ENCODE measurements at places on chromosomes 3 and 15.

GRCh38 chr15:68300115-68300940 is 22.8 kb downstream of the FEM1B start:
- DNase-seq, result no peak

DNA sequence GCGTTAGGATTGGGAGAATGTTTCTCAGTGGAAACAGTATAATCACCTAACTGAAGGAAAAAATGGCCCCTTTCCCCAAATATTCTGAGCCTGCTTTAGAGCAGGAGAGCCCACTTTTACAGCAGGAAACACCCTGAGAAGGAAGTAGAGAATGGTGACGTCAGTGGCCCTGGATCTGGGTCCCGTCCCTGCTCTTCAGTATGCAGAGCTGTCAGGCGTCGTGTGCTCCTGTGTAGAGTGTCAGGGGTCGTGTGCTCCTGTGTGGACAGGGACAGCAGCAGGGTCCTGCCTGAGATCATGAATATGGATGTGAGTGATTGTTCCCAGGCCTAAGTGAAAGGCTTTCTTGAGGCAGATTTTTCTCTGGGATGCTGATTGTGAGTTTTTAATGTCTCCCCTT is 45.2 kb downstream of the CGNL1 start:
- peak; percentile 16 for DNase-seq

DNA sequence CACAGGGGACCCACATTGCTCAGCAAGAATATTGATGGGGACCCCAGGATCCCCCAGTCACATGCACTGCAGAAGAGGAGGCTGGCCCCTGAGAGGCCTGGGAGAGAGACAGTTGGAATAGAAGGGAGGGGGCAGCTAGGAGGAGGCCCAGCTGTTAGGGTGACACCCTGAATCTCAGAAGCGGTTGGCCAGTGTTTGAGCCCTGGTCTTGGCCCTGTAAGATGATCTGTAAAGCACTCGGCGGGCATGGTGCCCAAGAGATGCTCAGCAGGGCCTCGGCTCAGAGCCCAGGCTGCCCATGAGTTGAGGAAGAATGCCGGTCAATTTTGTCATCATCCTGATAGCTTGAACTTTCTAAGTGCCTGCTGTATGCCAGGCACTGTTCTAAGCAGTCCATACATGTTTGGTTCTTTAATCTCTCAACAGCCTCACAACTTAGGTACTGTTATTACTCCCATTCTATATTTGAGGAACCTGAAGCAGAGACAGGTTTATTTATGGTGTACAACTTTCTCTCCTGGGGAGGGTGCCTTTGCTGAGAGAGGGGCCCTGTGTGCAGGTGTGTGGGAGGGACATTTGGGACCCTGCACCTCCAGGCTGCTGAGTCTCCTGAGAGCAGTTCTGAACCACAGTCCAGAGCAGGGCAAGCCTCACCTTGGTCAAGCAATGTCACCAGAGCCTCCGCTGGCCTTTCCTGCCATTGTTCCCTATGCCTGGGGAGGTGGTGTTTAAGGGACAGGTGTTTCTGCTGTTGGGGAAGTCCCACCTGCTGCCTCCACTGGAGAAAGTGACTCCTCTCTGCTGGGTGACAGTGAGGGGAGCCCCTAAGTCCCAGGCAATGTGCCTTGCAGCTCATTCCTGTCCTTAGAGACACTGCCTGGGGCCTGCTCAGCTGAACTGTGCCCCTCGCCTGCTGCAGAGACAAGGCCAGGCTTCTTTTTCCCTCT is 26.0 kb downstream of the SLC6A6 start:
- DNase-seq, result no peak

- no peak for DNase-seq
Observed at GRCh38 chr15:101614761-101615160, 37.4 kb downstream of the TM2D3 start.

DNA sequence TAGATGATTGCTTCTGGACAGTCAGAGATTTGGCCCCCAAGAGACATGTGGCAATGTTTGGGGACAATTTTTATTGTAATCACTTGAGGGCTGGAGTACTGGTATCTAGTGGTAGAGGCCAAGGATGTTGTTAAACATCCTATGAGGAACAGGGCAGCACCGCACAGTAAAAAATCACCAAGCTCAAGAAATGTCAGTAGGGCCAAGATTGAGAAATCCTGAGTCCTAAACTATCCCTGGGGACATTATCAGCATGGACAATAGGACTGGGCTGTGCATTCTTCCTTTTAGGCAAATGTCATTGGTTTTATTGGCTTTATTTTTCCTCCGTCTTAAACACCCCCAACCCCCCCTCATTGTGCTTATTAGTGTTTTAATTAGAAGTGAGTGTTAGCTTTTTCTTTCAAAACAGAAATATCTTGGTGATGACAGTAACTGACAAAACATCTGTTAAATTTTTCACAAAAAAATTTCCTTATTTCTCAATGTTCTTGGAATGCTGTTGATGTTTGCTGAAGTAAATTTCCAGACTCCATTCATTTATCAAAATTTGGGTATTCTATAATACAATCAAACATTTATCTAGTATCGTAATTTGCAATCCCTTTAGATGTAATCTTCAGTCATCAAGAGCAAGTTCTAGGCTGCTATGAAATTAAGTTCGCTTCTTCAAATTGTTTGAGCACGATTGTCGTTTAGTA is 944.4 kb downstream of the VGLL3 start:
- DNase-seq, result no peak

- DNase-seq, result peak; percentile 85
Observed at GRCh38 chr3:183122257-183122932, 23.1 kb upstream of the MCCC1 start.

DNA sequence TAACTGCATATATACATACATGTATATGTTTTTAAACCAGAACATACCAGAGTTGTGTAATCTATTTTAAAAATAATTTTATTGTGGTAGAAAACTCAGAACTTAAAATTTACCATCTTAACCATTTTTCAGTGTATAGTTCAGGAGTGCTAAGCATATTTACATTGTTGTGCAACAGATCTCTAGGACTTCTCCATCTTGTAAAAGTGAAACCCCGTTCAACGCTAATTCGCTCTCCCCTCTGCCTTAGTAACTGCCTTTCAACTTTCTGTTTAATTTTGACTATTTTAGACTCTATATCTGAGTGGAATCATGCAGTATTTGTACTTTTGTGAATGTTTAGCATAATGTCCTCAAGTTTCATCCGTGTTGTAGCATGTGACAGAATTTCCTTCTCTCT is 51.8 kb upstream of the SSR3 start:
- DNase-seq, result no peak

DNA sequence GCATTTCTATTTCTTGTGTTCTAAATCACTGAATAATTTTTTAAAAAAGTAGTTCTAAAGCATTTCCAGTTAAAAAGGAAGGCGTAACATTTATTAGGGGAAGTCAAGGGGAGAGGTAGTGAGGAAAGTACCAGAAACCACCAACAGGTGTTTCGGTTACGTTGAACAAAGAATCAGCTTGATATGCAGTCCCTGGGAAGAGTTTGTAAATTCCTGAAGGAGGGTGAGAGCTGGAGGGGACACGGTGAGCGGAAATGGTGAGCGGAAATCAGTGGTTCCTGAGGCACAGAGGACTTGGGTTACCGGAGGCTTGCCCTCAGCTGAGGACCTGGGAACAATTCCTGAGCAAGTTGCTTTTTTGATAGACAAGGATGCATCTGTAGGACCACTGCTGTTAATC is 17.8 kb downstream of the MAP2K1 start:
- no peak for DNase-seq

GRCh38 chr3:194714564-194714963 is 28.9 kb downstream of the FAM43A start:
- DNase-seq, result no peak

GRCh38 chr3:18252578-18252977 is 172.6 kb downstream of the SATB1 start:
- DNase-seq, result peak; percentile 40

DNA sequence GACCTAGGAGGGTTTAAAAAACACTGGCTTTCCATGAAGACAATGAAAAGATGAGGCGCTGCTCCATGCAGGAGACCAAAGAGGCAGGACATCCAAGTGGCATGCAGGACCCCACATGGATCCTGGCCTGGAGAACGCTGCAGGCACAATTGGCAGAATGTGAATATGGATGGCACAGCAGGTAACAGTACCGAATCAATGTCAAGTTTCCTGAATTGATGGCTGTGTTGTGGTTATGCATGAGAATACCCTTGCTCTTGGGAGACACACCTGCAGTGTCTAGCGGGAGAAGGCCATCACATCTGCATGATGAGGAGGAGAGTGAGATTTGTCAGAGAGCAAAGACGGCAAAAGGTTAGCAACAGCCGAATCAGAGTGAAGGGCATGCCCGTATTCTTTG is 74.3 kb upstream of the SEC13 start:
- no peak for DNase-seq

- DNase-seq, result no peak
Observed at GRCh38 chr15:94494732-94495131, 263.4 kb downstream of the MCTP2 start.

- peak; percentile 29 for DNase-seq
Observed at GRCh38 chr15:60115579-60116380, 111.7 kb downstream of the FOXB1 start.
